ENCODE measurements at places on chromosomes 12 and 14.

- no peak for DNase-seq
These were observed 160.6 kb downstream of the ANO4 start for GRCh38 chr12:100955139-100955538.

DNA sequence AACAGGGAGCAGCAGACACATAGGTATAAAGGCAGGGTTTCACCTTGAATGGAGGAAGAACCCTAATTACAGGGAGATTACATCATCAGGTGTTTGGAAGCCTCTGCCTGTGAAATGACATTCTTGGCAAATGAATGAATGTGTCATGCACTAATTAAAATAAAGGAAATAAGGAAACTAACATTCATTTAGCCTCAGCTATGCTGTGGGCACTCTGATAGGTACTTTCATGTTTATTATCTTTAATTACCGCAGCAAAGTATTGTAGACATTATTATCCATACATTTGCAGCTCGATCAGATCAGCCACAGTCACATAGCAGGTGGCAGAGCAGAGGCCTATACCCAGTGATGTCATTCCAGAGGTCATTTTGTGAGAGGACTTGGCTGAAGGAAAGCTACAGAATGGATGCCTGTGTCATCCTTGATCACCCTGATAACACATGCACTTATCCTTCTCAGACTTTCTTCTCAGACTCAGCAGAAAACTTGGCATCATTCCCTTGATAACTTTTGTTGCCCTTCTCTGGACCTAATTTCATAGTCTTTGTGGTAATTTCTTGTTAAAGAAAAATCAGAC is 18.4 kb downstream of the ZNF664 start:
- no peak for DNase-seq

GRCh38 chr12:113475451-113476175 is 3.9 kb upstream of the LHX5 start:
- DNase-seq = no peak

DNA sequence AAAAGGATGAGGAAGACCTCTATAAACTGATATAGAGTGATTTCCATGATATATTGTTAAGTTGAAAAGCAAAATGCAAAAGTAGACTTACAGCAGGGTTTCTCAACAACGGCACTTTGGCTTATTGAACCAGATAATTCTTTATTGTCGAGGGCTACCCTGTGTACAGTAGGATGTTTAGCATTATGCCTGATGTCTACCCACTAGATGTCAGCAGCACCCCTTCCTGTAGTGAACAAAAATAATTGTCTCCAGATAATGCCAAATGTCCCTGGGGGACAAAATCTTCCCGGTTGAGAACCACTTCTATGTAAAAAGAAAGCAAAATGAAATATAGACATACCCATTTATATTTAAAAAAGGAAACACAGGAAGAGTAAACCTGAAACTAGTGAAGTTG is 32.4 kb downstream of the ABCD2 start:
- DNase-seq = no peak

DNA sequence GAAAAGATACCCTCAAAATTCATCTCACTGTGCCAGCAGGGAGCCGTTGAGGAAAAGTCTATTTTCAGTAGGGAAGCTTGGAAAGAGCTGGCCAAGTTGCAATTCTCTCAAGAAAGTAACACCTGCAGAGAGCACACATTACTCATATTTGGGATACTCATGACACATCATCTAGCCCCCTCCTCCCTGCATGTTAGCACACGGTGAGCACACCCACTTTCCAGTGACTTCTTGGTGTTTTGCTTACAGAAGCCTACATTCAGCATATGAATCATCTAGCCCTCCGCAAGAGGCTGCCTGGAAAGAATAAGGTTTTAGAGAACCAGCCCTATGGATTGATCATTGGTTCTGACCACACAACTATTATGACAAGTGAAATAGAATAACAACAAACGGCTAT is 124.5 kb downstream of the PTPRO start:
- no peak for DNase-seq

DNA sequence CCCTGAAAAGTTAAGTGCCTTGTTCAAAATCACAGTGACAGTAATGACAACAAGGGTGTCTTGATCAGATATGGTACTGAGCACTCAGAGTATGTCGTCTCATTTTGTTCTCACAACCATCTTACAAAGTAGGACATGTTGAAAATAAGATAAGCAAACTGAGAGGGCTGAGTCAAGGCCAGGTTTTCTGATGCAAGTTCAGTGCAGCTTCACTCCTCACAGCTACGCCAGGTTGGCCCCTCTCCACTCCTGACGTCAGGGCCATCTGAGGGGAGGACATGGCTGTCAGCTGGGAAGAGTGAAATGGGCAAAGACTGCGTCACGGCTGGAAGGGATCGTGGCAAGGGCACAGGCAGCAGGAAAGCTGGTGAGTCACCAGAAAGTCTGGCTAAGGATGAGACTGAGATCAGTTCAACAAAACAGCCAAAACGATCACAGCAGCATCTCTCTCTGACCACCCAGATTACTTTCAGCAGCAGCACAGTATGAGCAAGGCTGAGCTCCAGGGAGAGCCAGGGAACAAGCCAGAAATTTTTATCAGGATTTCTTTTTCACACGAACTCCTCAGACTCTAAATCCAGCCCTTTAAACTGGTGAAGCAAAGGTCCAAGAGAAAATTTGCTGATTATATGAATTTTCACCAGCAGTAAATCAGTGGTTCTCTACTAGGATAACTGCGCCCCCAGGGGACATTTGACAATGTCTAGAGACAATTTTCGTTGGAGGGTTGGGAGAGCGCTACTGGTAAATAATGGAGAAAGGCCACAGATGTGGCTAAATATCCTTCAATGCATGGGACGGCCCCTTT is 297.9 kb upstream of the AMIGO2 start:
- DNase-seq = no peak

GRCh38 chr12:84016956-84017355 is 895.6 kb downstream of the SLC6A15 start:
- DNase-seq = no peak

DNA sequence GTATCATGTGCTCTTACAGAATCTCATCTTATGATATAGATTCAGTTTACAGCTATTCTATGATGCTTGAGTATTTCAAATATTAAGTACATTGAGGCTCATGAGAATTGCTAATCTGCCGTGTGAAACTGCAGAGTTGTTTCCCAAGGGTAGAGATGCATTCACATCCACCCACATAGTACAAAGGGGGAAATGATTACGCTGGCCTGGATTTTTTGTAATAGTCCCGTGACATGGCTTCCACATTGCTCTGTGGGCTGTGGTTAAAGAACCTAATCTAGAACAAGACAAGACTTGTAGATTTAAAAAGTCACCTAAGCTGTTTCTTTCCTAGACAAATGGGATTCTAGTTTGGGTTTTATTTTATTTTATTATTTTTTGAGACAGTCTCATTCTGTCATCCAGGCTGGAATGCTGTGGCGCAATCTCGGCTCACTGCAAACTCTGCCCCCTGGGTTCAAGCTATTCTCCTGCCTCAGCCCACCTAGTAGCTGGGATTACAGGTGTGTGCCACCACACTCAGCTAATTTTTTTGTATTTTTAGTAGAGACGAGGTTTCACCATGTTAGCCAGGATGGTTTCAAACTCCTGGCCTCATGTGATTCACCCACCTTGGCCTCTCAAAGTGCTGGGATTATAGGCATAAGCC is 13.0 kb upstream of the RIOX1 start:
- DNase-seq = no peak
